ENCODE measurements at places on chromosomes 3 and 15.

- no peak for DNase-seq
These were observed 8.7 kb upstream of the PKM start for GRCh38 chr15:72239652-72240051.

- no peak for DNase-seq
These were observed 16.9 kb downstream of the CCR4 start for GRCh38 chr3:32968166-32968919.

DNA sequence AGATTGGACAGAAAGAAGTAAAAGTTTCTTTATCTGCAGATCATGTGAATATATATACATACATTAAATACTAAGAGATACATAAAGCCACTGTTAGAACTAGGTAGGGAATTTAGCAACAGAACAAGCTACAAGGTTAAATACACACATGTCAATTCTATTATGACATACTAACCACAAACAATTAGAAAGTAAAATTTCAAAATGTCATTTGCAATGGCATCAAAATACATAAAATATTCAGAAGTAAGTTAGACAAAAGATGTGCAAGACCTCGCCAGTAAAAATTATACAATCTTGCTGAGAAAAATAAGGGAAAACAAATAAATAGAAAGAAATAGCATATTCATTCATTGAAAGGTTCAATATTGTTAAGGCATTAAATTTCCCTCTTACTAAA lies 200.0 kb upstream of the HES1 start:
- DNase-seq: no peak

GRCh38 chr15:90938261-90938660 lies 3.2 kb downstream of the UNC45A start:
- DNase-seq: no peak

- no peak for DNase-seq
These were observed 8.0 kb upstream of the MORC1 start for GRCh38 chr3:109125902-109126301.

DNA sequence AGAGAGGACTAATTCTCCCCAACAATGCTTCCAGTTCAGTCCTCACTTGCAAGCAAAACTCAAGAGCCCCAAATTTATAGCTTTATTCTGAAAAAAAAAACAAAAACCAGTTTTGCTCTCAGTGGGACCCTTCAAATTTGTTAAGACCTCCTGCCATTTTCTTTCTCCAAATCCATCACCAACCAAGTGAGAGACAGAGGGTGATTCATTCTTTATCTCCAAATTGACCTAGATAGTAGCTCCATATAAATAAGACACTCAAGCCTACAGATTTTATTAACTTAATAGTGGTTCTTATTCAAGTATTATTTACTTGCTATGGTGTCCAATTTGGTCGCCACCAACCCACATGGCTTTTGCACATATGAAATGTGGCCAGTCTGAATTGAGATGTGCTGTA lies 195.8 kb downstream of the RORA start:
- DNase-seq: no peak
